ENCODE measurements at places on chromosomes 3 and 15. TPM values are rescaled to one million over a fixed set of nuclear protein-coding genes. Genes with fewer than 3 reads are reported as not detected.

Gene SETMAR
- total RNA-seq: 8.7 TPM

Gene ATP11B
- total RNA-seq: 15.1 TPM

Gene AGBL1
- not detected for total RNA-seq

Gene CCDC39
- total RNA-seq: not detected

Gene SOX2
- 0.37 TPM for total RNA-seq

Gene GJD2
- total RNA-seq: not detected

Gene TMIE
- 0.17 TPM for total RNA-seq

Data from A549 treated with Hydrocortisone at 1 μM for 4 hours (cell line).